Liver (tissue), 10 donors: ENCODE measurements at places on chromosomes 5 and 9.

DNA sequence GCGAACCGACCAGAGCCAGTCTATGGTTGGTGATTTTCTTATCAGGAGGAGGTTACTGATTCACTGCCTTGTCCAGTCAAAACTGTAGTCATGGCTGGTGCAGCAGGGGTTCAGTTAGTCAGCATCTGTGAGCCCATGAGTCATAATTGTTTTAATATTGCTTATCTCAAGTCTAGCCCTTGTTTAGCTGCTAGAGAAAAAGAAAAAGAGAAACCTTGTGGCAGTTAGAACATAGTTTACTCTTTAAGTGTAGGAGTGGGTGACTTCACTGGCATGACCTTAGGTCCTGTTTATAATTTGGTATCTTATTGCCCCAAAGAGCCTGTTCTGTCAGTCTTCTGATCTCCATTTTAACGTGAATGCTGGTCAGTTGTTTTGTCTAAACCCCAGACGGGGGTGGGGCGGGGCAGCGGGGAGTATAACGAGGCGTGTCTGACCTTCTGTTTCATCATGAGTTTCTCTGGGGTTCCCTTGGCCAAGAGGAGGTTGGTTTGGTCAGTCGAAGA, 76.9 kb upstream of the NFIL3 start:
- no peak for DNase-seq

DNA sequence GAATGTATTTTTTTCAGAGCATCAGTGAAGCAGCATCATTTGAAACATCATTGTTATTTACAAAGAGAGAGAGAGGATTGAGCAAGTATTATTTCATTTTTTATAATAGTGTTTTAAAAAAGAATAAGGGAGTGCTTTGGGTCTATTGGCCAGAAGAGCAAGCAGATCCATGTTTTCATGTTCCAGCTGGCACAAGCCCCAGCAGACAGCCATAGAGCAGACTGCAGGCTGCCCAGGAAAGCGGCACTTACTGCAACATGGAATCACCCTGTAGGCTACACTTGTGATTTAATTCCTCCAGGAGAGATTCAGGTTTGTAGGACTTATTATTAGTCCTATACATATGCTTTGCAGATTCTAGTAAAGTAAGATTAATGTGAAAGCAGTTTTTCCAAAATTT, 407.0 kb upstream of the GRAMD2B start:
- no peak for DNase-seq

DNA sequence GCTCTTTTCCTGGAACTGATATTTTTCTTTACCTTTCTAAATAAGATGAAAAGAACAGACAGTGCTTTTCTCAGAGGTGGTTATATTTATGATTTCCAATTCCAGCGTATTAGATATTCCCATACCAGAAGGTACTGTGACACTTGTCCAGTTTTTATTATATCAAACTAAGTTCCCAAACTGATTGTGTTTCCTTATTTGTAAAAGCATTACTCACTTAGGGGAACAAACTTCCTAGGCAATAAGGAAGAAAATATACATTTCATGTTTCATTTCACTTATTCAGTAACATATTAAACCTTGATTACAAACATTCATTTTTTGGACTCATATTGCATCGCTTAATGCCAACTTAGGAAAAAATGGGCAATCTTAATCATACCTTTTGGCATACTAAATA, 1480.0 kb upstream of the NUDT12 start:
- no peak for DNase-seq

DNA sequence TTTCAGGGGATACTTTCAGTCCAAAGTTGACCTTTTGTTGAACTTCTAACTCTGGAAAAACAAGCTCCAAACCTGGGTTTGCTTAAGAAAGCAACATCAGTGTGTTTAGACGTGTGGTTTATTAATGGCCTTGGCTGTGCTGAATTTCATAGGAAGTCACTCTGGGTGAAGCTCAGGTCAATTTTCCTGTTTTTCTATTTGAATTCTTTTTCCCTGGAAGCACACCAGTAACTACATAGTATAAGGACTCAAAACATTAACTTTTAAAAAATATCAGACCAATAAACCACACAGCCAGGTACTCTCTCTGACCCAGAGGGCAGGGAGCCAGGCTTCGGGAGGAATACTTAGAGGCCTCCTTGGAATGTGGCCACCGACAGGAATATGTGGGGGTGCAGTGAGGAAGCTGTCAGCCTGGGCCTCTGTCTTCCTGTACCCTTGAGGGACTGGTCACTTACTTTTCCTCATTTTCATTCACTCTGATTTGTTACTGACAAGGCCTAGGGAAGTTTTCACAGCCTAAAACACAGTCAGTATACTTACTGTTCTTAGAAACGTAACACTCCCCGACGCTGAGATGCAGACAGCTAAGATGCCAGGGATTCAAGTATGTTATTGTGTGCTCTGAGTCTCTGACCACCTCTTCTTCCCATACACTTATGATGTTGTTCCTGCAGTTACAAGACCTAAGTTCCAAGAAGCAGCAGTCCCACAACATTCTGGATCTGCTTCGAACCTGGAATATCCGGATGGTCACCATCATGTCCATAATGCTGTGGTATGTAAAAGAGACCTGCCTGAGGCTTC, 18.9 kb downstream of the SLC22A5 start:
- no peak for DNase-seq
